ENCODE measurements at places on chromosomes 7 and 10.

GRCh38 chr10:4383651-4384098, 442.3 kb upstream of the AKR1E2 start:
- no peak for DNase-seq

DNA sequence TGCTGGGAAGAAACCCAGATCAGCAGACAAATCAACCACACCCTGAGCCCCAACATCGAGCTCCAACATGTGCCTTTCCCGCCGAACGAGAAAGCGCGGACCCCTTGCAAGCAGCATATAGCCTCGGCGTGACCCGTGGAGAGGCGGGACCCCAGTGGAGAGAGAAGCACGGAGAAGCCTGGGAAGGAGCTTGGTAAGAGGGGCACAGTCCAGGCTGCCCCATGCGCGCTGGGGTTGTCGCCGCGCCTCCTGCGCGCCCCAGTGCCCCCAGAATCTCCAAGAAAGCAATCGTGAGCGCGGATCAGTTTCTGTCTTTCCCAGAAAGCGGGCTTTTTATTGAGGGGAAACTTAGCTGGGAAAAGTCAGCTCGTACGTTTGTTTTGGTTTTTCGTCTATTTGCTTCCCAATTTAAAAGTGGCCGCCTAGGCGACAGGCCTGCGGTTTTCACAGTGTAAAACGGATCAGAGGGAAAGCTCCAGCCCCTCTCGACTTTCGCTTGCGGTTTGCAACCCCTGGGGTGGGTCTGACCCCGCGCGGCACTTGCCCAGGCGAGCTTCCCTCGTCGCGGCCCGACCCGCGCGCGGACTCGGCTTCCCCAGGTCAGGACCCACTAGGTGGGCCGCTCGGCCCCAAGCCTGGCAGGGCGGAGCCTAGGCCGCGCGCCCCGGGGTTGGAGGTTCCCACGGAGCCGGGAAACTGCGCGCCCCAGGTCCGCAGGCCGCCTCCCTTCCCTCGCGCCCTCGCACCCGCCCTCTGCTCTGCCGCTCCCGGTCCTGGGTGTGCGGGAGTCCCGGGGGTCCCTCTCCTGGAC, 31.1 kb downstream of the SKIDA1 start:
- peak; percentile 75 for DNase-seq

DNA sequence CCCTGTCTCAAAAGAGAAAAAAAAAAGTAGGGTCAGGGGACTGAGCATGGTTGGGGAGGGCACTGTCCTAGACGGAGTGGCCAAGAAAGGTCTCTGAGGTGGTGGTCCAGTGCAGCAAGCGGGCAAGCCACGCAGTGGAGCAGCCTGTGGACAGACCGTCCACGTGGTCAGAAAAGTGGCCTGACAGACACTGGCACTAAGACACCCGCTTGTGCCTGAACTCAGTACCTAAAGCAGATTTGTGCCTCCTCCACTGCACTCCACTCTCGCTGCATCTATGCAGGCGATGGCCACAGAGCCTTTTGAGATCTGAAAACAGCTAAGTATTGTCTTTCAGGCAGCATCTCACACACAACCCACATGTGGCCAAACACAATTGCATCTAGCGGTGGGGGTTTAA, 8.8 kb downstream of the ASB10 start:
- peak; percentile 3 for DNase-seq

DNA sequence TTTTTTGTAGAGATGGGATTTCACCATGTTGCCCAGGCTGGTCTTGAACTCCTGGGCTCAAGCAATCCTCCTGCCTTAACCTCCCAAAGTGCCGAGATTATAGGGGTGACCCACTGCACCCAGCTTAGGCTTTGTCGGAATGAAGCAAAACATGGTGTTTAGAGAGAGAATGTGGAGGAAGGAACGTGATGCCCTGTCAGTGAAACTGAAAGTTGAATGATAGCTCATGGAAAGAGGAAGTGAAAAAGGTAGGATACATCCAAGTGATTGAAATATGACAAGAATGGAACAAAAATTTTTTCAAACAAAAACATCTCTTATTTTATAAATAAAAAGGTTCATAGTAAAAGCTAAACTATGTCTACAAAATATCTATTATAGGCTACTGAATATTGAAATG, 5.9 kb downstream of the AKAP9 start:
- no peak for DNase-seq

DNA sequence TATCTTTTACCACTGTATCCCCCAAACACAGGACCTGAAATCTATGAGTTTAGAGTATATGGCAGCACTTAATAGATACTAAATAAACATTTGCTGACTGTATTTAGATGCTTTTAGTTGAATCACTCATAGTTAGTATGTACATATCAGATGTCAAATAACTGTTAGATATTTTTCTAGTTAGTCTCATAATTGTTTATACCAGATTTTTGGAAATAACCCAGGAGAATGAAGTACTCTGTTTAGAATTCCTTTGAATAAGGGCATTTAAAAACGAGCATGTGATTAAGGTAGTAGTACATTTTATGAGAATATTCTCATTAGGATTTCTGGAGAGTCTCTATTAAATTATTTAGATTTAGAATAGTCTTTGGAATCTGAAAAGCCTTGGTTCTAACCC, 22.3 kb upstream of the ZEB1 start:
- no peak for DNase-seq

DNA sequence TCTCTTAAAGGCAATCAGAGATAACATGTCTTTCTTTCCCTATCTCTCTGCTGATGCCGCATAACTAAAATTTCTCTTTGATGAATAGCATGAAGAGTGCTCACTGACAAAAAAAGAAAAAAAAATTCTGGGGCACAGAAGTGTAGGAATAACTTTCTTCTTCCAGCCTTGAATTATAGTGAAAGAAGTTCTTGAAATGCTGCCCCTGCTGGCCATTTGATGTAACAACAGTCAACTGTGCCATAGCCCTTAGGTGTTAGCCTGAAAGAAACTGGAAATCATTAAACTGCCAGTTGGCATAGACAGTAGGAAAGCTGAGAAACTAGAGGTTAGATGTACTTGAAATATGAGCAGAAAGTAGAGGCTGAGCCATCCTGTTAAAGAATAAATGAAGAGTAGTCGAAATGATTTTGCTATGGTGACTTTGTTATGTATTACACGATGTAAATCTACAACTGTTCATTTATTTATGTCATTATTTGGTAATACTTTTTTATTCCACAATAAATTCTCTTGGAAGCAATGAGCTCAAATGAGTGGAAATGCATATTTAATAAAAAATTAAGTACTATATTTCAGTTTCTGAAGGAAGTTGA, 48.3 kb upstream of the FAM171A1 start:
- DNase-seq: no peak

- DNase-seq: peak; percentile 21
Observed at GRCh38 chr7:156768698-156769472, 124.1 kb downstream of the LMBR1 start.

GRCh38 chr7:147485660-147486210, 1104.8 kb upstream of the C7orf33 start:
- peak; percentile 28 for DNase-seq

GRCh38 chr7:21718391-21718790, 175.6 kb downstream of the DNAH11 start:
- no peak for DNase-seq

GRCh38 chr10:69075431-69075830, 12.5 kb upstream of the SRGN start:
- DNase-seq: no peak

DNA sequence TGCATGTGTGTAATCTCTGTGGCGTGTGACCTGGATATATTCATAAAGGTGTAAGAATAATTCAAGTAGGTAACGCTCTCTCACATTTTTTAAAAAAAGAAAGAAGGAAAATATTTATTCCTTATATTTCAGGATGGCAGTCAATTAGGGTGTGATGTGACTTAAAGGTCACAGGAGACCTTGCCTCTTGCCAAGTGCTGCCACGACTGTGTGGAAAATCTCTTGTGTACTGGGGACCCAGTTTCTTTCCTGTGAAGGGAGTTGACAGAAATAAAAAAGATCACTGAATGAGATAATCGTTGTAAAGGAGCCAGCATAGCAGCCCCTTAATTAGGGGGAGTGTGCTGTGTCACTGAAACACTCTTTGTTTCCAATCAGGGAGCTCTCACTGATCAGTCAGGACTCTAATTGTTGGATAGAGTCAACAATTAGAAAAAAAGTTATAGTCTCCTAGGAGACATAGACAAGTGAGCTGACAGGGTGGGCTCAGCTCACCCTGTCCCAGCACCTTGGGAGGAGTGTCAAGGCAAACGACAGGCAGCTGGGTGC, 31.1 kb downstream of the PTPRE start:
- no peak for DNase-seq

- DNase-seq: no peak
Observed at GRCh38 chr7:82839555-82839954, 323.1 kb downstream of the PCLO start.

DNA sequence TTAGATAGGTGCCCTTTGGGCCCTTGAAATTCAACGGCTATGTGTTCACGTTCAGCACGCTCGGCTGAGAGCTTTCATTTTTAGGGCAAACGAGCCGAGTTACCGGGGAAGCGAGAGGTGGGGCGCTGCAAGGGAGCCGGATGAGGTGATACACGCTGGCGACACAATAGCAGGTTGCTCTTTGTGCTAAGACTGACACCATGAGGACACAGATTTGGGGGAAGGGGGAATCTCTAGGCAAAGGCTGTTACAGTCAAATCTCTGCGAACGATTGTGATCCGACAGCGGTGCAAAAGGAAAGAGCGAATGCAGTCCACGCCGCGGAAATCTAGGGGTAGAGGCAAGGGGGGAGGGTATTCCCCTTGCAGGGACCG, 667 bp downstream of the KLLN start:
- DNase-seq: no peak

DNA sequence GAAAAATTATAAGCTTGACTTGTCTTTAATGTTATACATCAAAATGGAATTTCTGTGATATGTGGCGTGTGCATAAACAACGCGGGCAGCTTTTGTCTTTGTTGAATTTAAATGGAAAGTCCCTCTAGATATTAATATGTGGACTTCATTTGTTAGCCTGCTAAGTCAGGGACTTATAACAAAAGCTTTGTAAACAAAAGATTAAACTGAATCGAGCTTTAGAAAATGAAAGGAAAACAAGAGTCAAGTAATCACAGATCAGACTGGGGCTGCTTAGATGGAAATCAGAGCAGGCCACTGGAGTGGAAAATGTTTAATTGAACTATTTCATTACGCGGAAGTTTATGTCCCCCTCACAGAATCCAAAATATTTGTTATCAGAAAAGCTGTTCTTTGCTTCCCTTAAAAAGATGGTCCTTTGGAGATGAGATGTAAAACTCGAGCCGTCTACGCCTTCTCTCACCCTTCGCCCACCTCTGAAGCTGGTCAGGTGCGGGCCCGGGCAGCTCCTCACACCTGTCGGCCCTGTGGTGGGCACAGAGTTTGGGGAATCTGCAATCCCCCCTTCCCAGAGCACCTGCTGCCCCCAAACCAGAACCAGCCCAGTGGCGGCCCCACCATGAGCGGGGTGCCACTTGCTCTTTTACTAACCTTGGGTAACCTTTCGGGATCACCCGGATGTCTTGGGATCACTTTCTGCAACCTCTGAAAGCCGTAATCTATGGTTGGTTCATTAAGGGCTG, 116.2 kb downstream of the EBF3 start:
- DNase-seq: no peak

DNA sequence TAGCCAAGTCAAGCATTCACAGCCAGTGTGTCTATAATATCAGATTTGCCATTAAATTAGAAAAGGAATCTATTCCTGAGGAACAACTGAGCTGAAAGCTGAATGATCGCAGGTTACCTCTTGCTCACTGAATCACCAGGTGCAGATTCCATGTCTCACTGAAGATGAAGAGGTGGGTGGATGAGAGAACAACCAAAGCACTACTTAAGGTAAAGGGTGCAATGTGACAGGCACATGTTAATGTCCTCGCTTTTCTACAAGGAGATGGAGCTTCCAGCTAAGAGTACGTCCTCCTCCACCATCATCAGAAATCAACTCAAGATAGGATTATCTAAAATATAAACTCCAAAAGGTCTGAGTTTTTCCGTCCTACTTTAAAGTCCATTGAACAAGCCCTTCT, 4.6 kb downstream of the SORCS1 start:
- no peak for DNase-seq

GRCh38 chr7:120462991-120463390, 190.0 kb downstream of the KCND2 start:
- no peak for DNase-seq

DNA sequence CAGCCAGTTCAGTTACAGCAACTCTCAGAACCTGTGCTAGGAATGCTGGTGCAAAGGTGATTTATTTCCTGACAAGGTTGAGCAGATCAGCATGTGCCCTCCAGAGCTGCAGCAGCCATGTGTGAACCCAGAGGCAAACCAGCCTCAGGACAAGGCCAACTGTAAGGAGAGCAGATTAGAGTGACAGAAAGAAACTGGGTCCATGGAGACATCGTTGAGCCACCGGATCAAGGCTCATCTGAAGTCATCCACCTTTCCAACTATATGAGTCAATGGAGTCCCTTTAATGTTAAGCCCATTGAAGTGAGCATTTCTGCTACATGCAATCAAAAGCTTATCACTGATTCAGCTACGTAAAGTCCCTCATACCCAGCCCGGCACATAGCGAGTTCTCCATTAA, 26.4 kb downstream of the KCNMA1 start:
- DNase-seq: no peak

DNA sequence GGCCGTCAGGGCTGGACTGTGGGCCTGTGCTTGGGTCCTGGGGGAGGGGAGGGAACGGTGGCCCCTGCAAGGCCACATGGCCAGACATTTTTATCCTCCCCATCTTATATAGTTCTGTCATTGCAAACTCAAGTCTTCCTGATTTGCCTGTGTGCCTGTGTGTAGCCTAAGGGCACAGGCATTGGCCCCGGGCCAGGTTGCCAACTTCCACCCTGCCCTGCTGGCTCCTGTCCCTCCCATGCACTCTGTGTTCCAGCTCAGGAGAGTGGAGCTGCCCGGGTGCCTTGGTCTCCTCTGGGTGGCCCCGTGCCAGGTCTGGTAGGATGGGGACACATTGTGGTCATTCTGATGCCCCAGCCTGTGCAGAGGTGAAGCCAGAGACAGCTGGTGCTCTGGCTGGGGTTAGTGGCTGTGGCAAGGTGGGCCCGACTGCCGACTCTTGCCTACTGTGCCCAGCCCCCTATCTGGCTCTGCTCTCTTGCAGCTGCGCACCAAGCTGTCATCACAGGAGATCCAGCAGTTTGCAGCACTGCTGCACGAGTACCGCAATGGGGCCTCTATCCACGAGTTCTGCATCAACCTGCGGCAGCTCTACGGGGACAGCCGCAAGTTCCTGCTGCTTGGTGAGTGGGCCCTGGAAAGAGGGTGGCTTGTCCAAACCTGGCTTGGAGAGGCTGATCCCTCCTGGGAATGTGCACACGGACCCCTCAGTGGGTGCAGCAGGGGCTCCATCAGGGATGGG, 14.8 kb downstream of the NACAD start:
- no peak for DNase-seq

DNA sequence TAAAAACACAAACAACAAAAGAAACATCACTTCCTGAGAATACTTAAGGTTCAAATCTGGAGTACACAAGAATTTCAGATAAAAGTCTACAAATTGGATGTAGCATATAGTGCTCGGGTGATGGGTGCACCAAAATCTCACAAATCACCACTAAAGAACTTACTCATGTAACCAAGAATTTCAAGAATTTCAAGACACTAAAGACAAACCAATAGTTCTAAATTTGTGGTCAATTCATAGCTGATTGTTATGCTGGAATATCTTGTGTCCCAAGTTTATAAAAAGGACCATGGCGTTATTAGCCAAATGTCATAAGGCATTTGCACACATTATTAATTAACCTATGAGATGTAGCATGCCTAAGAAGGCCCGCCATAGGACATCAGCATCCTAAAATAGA, 1204.1 kb upstream of the AUTS2 start:
- no peak for DNase-seq
